ENCODE measurements at places on chromosomes 16 and 17. TPM values are rescaled to one million over a fixed set of nuclear protein-coding genes. Genes with fewer than 3 reads are reported as not detected.

The MAPT gene
- total RNA-seq: 0.12 TPM

The RNF112 gene
- 0.58 TPM for total RNA-seq

The HBA2 gene
- total RNA-seq: 0.40 TPM

The PRSS27 gene
- 1.5 TPM for total RNA-seq

Measured in activated CD4-positive, alpha-beta T cell treated with anti-CD3 and anti-CD28 coated beads, Interleukin-2, amount 10 ng/mL, durations not matched to agents 7 days and 5 days (primary cell).